ENCODE measurements at places on chromosomes 6 and 20. TPM values are rescaled to one million over a fixed set of nuclear protein-coding genes. Genes with fewer than 3 reads are reported as not detected.

GRCh38 chr20:51636123-51636522 is 93.6 kb upstream of the NFATC2 start:
- H3K36me3 ChIP-seq = no peaks in the 10 kb centered on the region
- no peak for DNase-seq
- peaks cover 32% of the 10 kb centered on the region for H3K4me1 ChIP-seq
- H3K27ac ChIP-seq = no peak overlapping the region

DNA sequence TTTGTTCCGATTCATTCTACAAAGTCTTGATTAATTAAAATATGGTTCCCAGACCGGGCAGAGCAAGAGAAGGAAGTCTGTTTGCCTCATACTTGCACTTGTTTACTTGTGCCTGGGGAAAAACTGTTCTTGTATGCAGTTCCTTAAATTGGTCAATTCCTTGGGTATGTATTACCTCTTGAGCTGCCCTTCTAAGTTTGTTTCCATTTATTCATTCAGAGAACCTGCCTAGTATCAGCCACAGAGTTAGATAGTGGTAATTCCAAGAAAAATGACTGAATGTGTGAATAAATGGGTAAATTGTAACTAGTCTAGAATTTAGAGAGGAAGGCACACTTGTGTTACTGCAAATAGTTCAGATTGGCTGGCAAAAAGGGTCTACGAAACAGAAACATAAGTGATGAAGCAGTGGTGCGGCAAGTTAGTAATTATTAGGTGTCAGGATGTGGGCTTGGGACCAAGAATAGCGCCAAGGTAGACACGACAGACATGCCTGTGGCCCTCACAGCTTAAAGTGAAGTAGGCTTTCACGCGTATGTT is 525 bp upstream of the MAK start:
- peak overlapping the region; percentile 59 for H3K4me3 ChIP-seq
- H3K27me3 ChIP-seq = no peaks in the 10 kb centered on the region
- H3K4me1 ChIP-seq = peaks cover 17% of the 10 kb centered on the region
- H3K36me3 ChIP-seq = no peaks in the 10 kb centered on the region
- H3K27ac ChIP-seq = no peak overlapping the region

DNA sequence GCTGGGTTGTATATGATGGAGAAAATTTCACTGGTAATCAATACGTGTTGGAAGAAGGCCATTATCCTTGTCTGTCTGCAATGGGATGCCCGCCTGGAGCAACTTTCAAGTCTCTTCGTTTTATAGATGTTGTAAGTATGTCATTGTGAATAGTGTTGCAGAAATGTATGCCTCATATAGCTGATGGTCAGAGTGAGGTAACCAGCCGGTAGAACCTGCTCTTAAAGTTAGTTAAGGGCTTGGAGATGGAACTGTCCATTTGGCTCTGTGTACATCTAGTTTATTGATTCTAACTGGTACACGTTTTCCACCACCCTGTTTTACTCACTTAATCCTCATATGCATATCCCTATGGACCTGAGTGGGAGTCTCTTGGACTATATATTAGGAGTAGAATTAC is 73.5 kb downstream of the RTN4IP1 start:
- no peaks in the 10 kb centered on the region for H3K4me1 ChIP-seq
- no peak for DNase-seq
- H3K4me3 ChIP-seq = no peak overlapping the region
- no peaks in the 10 kb centered on the region for H3K27me3 ChIP-seq

- no peaks in the 10 kb centered on the region for H3K4me1 ChIP-seq
- H3K4me3 ChIP-seq = no peak overlapping the region
- no peak for DNase-seq
Observed at GRCh38 chr20:53793783-53794383, 200.2 kb upstream of the ZNF217 start.

DNA sequence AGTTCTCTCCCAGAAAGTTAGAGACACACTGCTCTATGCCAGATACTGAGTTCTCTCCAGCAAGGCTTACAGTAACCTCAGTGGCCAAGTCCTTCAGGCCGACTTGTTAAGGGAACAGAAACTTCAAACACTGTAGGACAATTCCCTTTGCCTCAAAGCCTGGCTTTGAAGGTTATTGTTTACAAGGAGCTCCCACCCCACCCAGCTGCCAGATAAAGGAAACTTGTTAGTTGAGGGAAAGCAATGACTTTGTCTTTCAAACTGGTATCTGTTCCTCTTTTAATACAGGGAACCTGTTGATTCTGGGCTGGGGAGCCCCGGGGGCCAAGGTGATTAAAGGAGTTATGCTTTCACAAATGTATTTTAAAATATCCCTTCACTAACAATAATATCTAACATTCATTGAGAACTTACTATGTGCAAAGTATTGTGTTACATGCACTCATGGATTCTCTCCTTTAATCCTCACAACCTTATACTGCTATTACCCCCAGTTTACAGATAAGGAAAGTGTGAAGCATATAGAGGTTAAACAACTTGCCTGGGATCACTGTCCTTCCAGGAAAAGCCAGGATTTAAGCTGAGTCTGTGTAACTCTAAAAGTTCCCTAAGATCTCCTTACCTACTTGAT is 27.6 kb upstream of the CDKN1A start:
- no peaks in the 10 kb centered on the region for H3K4me1 ChIP-seq
- no peak overlapping the region for H3K27ac ChIP-seq
- no peaks in the 10 kb centered on the region for H3K27me3 ChIP-seq
- no peak overlapping the region for H3K4me3 ChIP-seq
- no peak for DNase-seq

DNA sequence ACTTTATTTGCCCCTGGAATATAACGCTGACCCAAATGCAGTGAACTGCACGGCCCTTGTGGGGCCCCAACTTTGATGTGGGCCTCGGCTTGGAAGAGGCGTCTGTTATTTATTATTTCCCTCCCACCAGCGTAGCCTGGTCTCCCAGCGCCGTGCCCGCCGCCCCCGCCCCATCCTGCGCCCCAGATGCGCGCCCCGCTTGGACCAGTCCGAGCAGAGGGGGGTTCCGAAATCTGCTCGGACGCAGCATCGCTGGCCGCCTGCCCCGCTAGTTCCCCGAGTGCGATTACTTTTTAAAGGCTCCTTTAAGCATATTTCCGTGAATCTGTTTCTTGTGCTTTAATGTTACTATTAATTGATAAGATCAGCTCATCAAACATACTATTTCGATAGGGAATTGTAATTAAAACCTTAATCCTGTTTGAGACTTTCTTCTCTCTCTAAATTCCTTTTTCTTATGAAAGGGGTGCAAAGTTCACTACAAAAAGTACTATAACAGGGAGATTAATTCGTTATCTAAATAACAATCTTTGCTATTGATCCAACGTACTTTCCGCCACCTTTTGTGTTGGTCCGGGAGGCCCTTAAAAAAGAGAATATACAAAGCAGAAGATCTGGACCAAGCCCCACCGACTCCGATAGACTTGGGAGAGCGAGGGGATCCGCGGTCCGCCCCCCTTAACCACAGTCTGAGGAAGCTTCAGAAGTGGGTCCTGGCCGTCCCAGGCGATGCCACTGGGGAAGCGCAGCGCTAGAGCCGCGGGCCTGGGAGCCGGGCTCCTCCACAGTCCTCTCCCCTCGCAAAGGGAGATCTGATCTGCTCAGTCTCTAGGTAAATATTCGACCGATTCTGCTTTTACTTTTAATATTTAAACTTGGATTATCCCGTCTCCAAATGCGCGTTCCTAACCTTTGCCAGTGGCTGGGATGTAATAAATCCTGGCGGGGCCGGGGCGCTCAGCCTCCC is 10.2 kb downstream of the POU3F2 start:
- peaks cover 21% of the 10 kb centered on the region for H3K4me1 ChIP-seq
- H3K4me3 ChIP-seq = peak overlapping the region; percentile 50
- peaks cover 2% of the 10 kb centered on the region for H3K27me3 ChIP-seq
- no peak for DNase-seq
- H3K27ac ChIP-seq = peak overlapping the region; percentile 81
- no peaks in the 10 kb centered on the region for H3K36me3 ChIP-seq

- no peaks in the 10 kb centered on the region for H3K27me3 ChIP-seq
- no peak overlapping the region for H3K4me3 ChIP-seq
- peaks cover 23% of the 10 kb centered on the region for H3K4me1 ChIP-seq
- no peak for DNase-seq
Observed at GRCh38 chr20:53708129-53708968, 114.7 kb upstream of the ZNF217 start.

GRCh38 chr6:134082191-134082590 is 29.8 kb upstream of the SLC2A12 start:
- H3K4me1 ChIP-seq = no peaks in the 10 kb centered on the region
- no peaks in the 10 kb centered on the region for H3K27me3 ChIP-seq

GRCh38 chr20:19549896-19550295 is 208.2 kb upstream of the RIN2 start:
- no peaks in the 10 kb centered on the region for H3K4me1 ChIP-seq
- H3K27ac ChIP-seq = no peak overlapping the region
- no peak for DNase-seq
- no peak overlapping the region for H3K4me3 ChIP-seq
- H3K36me3 ChIP-seq = no peaks in the 10 kb centered on the region
- no peaks in the 10 kb centered on the region for H3K27me3 ChIP-seq

DNA sequence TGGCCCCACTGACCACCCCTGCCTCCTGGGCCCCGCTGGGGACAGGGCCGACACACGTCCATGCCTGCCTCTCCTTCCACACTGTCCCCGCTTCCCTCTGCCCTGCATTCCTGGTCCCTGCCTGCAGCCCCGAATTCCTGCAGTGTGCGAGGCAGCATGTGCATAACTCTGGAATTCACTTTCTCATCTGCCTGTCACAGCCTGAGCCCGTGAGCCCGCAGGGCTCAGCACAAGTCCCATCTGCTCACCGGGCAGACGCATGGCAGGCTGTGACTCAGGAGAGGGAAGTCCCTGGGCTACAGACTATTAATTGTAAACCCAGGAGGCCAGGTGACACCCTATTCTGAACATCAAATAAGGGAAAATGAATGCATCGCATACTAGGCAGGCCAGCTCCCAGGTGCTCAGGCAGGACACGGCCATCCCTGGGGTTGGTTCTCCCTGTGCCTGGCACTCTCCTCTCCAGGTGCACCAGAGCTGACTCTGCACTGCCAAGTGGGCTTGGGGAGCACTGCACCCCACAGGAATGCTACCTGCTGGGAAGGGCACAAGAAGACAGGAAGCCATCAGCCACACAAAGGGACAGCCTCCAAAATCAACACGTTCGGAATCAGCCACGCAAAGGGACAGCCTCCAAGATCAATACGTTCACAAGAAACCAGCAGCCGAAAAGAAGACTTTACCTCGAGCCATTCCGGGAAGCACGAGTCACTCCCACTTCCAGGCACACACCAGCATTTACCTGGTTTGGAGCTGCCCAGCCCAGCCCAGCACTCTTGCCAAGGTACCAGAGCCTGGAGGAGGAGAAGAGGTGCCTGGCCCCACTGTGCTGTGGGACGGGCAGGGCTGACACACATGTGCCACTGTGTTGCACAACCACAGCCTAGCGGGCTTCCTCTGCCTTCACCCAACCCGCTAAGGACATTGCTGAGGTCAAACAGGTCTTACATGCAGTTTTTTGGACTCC is 65.9 kb downstream of the DLL1 start:
- H3K27ac ChIP-seq = no peak overlapping the region
- no peaks in the 10 kb centered on the region for H3K4me1 ChIP-seq
- no peak overlapping the region for H3K4me3 ChIP-seq
- peaks cover 4% of the 10 kb centered on the region for H3K27me3 ChIP-seq
- no peaks in the 10 kb centered on the region for H3K36me3 ChIP-seq
- no peak for DNase-seq

DNA sequence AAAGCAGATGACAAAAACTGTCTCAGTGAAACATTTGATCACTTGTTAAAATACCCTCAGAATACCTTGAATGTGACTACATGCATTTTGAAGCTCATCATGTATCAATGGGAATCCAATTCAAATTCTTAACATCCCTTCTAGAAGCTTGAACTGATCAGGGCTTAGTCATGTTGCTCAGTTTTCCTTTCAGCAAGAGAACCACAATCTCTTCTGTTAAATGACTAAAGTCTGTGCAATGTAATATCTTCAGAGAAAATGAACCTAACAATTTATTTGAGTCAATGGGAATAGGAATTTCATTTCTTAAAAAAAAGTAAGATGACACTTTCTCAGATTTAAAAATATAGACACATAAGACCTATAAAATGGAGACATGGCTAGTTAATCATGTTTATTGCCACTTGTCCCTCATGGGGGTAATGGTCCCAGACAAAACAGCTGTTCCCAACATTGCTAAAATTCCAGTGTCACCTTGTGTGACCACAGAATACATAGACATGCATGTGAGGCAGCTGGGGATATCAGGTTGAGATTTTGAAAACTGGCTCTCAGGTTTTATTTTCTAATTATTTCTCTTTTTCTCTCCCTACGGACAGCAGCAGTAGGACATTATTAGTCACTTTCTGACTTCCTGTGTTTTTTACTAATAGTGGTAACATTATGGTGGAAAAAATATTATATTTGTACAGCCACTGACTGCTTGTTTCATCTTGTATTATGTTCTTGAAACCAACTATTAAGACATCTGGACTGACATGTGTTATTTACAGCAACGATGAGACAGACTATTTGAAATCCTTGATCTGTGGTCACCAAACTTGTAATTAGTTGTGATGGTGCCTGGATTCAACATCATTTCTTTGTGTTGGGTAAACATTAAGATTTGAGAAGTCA is 192.5 kb downstream of the COL9A1 start:
- H3K4me3 ChIP-seq = no peak overlapping the region
- H3K27ac ChIP-seq = no peak overlapping the region
- H3K27me3 ChIP-seq = no peaks in the 10 kb centered on the region

GRCh38 chr20:41649489-41649888 is 31.3 kb upstream of the CHD6 start:
- no peak overlapping the region for H3K27ac ChIP-seq
- H3K36me3 ChIP-seq = no peaks in the 10 kb centered on the region
- no peaks in the 10 kb centered on the region for H3K27me3 ChIP-seq
- H3K4me3 ChIP-seq = no peak overlapping the region
- no peaks in the 10 kb centered on the region for H3K4me1 ChIP-seq

- no peaks in the 10 kb centered on the region for H3K27me3 ChIP-seq
- H3K4me1 ChIP-seq = peaks cover 11% of the 10 kb centered on the region
- no peaks in the 10 kb centered on the region for H3K36me3 ChIP-seq
- H3K4me3 ChIP-seq = no peak overlapping the region
- DNase-seq = no peak
Observed at GRCh38 chr6:24643920-24644319, 2.1 kb downstream of the KIAA0319 start.

GRCh38 chr6:70549327-70549726 is 17.4 kb upstream of the SDHAF4 start:
- no peaks in the 10 kb centered on the region for H3K27me3 ChIP-seq
- no peaks in the 10 kb centered on the region for H3K4me1 ChIP-seq
- no peak overlapping the region for H3K4me3 ChIP-seq

GRCh38 chr20:20808016-20808415 is 95.6 kb upstream of the RALGAPA2 start:
- no peaks in the 10 kb centered on the region for H3K27me3 ChIP-seq
- no peaks in the 10 kb centered on the region for H3K36me3 ChIP-seq
- H3K4me1 ChIP-seq = no peaks in the 10 kb centered on the region
- no peak for DNase-seq
- no peak overlapping the region for H3K27ac ChIP-seq
- no peak overlapping the region for H3K4me3 ChIP-seq

- no peak for DNase-seq
- H3K27ac ChIP-seq = no peak overlapping the region
- no peaks in the 10 kb centered on the region for H3K36me3 ChIP-seq
- H3K4me3 ChIP-seq = no peak overlapping the region
Observed at GRCh38 chr6:125294036-125294435, 7.7 kb downstream of the HDDC2 start.

GRCh38 chr20:17720755-17721154 is 21.0 kb downstream of the BANF2 start:
- no peaks in the 10 kb centered on the region for H3K4me1 ChIP-seq
- DNase-seq = no peak
- H3K27ac ChIP-seq = no peak overlapping the region
- no peaks in the 10 kb centered on the region for H3K27me3 ChIP-seq
- no peaks in the 10 kb centered on the region for H3K36me3 ChIP-seq

GRCh38 chr20:22226849-22227700 is 357.3 kb downstream of the FOXA2 start:
- no peaks in the 10 kb centered on the region for H3K27me3 ChIP-seq
- no peaks in the 10 kb centered on the region for H3K36me3 ChIP-seq
- H3K4me3 ChIP-seq = no peak overlapping the region
- no peak for DNase-seq

The AVP gene
- total RNA-seq = not detected

The SPEF1 gene
- total RNA-seq = 1.8 TPM
